ENCODE measurements at places on chromosomes 2 and 18. TPM values are rescaled to one million over a fixed set of nuclear protein-coding genes. Genes with fewer than 3 reads are reported as not detected.

- DNase-seq: no peak
Observed at GRCh38 chr2:48251437-48252148, 278.4 kb upstream of the STON1 start.

DNA sequence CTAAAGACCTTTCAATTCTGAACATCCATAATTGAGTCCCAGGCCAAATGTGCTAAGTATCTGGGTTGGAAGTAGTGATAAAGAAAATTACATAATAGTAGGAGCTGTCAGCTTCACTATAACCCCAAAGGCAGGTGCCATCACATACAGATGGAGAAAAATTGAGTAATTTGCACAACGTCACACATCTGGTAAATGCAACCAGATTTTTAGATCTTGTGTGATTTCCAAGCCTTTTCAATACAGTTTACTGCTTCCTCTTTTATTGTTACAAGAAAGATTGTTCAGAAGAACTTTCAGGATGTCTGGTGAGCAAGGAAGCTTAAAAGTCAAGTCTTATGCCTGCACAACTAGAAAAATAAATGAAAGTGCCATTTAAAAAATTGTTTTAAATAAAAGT lies 62.3 kb downstream of the UBE2E3 start:
- DNase-seq: no peak

DNA sequence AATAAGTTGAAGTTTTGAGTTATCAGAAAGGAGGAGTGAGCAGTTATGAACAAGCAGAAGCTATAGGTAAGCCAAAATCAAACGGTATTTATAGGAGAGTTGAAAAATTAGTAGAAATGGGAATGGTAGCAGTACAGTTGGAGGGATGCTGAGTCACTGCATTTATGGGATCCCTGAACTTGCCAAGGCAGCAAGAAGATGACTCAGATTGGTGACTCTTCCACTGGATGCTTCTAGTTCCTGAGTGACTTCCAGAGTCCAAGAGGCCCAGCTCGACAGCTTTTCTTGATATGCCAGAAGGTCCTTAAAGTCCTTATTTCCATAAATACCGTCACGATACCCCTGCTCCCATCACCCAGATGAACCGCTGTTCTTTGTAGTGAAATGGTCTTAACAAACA lies 31.1 kb upstream of the ACTR3 start:
- DNase-seq: peak; percentile 70

DNA sequence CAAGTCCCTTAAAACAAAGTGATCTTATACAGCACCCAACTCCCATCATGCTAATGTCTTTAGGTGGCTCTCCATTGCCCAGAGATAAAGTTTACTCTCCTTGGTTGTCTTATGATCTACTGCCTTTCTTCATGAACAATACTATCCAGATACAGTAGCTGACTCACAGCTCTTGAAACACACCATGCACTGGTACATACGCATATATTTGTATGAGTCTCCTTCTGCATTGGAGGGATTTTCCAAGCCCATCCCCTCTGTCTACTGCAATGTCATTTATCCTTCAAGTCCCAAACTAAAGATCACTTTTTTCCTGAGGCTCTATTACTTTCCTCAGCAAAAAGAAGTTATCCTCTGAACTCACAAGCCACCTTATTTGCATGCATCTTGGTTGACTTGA lies 84.7 kb upstream of the LRATD1 start:
- no peak for DNase-seq

GRCh38 chr18:51953521-51953920 lies 386.5 kb upstream of the DCC start:
- no peak for DNase-seq

The GCG gene
- not detected for total RNA-seq

The NDUFV2 gene
- 141 TPM for total RNA-seq

The CDK5R2 gene
- total RNA-seq: not detected

The NT5DC4 gene
- total RNA-seq: 0.07 TPM

The DYNAP gene
- total RNA-seq: not detected
